ENCODE measurements at places on chromosomes 12 and 14. TPM values are rescaled to one million over a fixed set of nuclear protein-coding genes. Genes with fewer than 3 reads are reported as not detected.

GLIPR1 gene
- total RNA-seq: 17.0 TPM

C12orf56 gene
- not detected for total RNA-seq

KRT83 gene
- total RNA-seq: not detected

GPR65 gene
- total RNA-seq: under 0.01 TPM

OTX2 gene
- not detected for total RNA-seq

TOMM20L gene
- not detected for total RNA-seq

LHX5 gene
- total RNA-seq: not detected

OASL gene
- total RNA-seq: 7.7 TPM

DTX1 gene
- total RNA-seq: not detected

PRB2 gene
- total RNA-seq: not detected

AEBP2 gene
- 9.7 TPM for total RNA-seq

Measured in mammary microvascular endothelial cell (primary cell).